ENCODE measurements at places on chromosomes 6 and 20.

DNA sequence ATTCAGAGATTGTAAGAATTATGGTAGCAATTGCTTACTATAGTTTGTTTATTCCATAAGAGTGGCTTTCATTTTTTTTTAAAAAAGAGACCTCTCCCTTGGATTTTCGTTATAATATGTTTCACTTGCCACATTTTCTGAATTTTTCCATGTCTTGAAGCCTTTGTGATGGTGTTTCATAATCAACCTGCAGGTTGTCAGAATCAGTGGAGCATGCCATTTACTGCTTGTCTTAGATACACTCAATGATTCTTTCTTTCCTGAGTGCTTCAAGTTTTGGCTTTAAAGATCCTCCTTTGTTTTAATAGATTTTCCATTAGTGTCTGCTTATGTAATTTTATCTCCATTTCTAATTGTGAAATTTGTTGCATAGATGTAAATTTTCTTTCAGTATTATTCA, 31.2 kb downstream of the KCNQ5 start:
- peak; percentile 45 for DNase-seq

DNA sequence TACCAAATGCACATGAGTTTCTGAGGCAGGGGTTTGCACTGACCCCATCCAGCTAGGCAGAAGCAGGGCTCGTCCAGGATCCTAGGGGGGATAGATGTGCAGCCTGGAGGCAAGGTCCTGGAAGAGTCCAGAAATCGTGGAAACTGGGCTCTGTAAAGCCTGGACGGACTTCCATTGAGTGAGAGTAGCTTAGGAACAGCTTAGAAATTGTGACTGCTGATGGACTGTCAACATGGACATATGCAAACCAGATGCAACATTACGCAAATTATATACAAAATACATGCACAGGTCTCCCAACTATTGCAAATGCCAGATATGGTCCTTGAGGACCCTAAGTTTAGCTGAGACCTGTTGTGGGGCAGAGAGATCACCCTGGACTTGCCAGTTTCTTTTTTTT, 4.8 kb upstream of the EMILIN3 start:
- no peak for DNase-seq

GRCh38 chr20:35503841-35504561, 25.5 kb downstream of the C20orf173 start:
- DNase-seq, result no peak

DNA sequence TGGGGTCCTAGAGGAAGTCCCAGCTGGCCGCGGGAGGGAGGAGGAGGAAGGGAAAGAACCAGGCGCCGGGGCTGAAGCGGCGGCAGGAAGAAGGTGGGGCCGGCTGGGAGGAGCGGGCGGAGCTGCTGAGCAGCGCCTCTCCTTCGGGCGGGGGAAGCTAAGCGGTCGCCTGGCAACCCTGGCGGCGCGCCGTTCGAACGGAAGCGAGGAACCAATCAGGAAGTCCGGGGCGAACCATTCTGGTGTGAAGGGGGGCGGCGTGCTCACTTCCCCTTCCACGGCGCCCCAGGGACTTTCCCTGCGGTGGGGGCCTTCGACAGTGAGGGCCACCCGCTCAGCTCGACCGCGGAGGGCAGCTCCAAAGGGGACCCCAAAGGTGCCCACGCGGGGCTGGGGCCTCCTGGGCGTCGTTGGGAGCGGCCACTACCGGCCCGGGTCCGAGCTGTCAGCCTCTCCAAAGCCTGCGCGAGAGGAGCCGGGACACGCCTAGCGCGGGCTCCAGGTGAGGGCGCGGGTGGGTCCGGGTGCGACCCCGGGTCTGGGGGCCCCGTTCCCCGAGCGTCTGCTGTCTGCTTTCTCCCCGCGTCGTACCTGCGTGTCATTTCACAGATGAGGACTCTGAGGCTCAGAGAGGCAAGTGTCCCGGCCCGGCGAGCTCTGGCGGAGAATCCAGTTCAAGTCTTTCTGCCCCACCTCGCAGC, at the start of gene FAM110A:
FAM110A (plus strand) TSS at position 266 of the 701 bp plus-strand sequence. CDS start 11,090 bp downstream, outside the sequence.
- DNase-seq, result peak; percentile 89

DNA sequence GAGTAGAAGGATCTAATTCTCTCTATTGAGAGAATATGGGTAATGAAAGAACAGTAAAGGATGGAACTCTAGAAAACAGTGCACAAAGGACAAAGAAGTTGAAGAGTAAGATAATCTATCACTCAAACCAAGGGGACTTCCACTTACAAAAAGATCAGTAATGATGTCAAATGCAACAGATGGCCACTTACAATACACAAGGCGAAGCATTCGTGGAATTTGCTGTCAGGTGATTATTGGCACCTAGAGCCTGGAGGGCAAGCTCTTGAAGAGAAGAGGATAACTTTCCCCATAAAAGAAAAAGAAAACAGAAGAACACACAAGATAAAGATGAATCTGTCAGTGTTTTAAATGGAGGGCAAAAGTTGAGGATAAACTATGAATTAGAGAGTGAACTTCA, 256.0 kb upstream of the TCF21 start:
- DNase-seq, result no peak

DNA sequence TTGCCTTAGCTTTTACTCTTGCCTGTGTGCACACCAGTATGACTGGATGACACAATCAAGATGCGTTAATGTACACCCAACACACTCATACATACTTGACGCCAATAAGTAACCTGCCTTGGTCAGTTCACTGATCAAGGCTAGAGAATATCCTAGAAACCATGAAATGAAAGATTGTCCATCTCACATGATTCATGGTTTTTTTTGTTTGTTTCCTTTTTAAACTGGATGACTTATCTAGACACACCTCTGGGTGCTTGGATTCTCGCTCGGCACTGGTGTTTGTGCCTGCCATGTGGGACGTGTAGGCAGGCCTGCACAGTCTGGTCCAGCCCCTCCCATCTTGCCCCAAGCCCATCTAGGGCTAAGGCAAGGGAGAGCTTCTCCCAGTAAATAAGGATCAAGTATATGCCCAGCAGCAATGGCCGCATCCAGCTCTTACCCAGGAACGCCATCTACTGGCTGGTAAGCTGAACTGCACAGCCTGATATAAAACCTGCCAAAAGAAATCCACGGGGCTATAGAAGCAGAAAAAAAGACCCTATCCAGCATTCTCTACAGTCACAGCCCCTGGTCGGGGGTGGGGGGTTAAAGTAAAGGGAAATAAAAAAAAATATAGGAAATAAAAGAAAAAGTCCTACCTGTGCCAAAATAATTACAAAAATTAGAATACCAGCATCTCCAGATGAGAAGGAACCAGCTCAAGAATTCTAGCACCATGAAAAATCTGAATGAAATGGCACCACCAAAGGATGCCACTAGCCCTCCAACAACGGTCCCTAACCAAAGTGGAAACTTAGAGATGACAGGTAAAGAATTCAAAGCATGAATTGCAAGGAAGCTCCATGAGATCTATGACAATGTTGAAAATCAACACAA, 73.3 kb downstream of the OTOR start:
- no peak for DNase-seq

- no peak for DNase-seq
These were observed 227.3 kb downstream of the ERMARD start for GRCh38 chr6:169978615-169979161.

DNA sequence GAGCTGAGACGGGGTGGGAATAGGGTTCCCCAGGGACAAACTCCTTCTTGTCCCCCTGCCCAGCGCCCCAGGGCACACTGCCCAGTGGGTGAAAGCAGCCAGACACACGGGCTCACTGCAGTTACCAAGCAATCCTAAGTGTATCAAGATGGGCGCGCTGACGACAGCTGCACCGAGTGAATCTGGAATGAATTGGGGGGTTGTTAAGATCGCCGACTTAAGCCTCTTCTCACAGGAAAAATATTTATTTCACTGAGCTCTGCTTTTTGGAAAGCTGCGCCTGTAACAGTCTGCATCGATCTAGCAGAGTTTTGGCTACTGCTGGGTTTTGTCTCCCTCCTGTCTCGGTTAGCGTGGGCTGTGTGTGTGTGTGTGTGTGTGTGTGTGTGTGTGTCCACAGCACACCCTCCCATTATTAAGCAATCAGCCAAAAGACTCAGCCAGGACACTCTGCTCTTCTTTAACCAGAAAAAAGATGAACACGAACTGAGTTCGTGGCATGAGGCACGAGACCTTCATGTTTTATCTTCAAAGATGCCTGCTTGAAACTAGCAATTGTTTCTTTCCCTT, 35.9 kb downstream of the RIPOR3 start:
- no peak for DNase-seq

DNA sequence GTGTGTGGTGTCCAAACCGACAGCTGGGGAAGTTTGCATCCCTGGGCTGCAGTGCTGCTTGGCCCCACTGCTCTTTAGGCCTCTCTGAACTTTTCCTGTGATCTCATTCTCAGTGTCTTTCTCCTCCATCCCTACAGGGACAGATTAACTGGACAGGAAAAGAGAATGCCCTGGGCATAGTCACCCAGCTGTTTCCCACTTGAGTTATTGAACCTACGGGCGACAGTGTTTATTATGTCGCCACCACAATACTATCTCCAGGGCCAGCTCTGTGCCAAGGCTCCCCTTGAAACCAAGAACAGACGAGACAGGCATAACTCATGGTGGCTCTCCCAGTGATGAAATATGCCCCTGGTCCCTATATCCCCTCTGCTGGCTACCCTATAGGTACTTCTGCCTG, 147.8 kb upstream of the EPHA7 start:
- DNase-seq, result no peak

- DNase-seq, result no peak
These were observed 8.4 kb downstream of the SLC35D3 start for GRCh38 chr6:136930528-136930927.

DNA sequence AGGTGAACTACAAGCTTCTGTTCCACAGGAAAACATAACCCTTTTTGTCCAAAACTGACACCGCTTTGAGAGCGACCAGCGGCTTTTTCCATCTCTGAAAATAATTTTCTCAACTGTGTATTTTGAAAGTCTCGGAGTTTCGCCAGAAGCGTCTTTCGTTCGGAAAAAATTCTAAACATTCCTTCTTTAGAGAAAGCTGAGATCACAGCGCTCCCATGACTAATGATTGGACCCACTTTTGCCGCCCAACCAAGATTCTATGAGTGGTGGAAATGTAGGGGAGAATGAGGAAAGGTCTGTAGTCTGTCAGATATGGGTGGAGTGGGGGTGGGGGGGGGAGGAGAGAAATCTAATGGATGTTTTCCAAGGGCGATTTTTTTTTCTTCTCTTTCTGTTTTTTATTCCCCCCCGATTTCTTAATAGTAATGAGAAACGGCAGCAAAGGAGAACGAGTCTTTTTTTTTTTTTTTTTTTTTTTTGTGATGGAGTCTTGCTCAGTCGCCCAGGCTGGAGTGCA, 189.3 kb downstream of the TRIM27 start:
- DNase-seq, result no peak

DNA sequence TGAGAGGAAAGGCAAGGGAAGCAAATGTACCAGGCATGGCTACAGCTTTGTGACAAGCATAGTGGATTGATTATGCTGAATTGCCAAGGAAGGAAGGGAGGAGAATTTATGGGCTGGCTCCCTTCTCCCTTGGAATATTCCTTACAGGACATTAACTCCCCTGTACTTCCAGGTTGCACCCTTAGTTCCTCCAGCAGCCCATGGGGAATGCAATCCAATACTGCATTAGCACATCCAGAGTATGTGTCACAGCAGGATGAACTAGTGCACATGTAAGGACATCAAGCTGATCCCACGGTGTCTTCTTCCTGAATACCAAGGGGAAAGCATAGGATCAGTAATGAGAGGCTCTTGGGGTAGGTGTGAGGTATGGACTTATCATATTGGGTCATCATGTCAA, 390.7 kb upstream of the POU3F2 start:
- DNase-seq, result no peak

DNA sequence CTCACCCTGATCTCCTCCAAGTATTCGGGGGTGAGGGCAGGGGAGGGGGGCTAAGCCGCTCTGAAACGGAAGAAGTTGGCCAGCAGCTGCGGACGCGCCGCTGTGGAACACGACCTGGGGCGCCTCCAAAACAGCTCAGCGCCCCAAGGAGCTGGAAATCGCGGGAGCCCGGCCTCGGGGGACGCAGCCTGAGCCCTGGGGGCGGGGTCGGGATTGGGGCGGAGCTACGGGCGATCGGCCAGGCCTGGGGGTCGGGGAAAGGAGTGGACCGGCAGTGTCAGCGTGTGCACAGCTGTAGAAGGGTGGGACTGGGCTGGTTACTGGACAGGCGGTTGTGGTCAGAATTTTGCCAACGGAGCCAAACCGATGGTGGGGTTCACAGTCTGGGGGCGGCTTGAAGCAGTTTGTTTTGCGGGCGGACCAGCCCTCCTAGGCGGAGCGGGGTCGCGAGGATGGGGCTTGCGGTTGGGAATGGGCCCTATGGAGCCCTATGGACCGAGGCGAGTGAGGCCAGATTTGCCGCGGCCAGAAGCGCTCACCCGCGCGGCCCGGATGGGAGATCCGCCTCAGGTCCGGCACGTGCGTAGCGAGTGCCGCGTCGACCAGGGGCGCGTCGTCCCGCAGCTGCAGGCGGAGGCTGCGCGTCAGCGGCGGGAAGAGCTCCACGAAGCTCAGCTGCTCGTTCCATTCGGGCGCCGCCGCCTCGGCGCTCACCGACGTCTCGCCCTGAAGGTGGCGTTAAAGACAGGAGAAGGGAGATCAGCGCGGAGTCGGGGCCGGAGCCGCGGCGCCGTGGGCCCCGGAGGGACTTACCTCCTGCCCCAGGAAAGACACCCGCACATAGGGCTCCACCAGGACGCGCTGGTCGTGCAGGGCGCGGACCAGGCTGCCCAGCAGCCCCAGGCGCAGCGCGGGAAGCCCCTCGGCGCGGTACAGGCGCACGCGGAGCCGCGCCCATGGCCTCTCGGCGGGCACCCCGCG, 14.3 kb upstream of the SPAG4 start:
- peak; percentile 44 for DNase-seq
